GM12864 (cell line): ENCODE measurements at places on chromosomes 12 and 14.

- DNase-seq, result no peak
These were observed 20.7 kb downstream of the TSPAN9 start for GRCh38 chr12:3097836-3098235.

GRCh38 chr14:54893151-54893760 lies 9.4 kb downstream of the GCH1 start:
- no peak for DNase-seq

DNA sequence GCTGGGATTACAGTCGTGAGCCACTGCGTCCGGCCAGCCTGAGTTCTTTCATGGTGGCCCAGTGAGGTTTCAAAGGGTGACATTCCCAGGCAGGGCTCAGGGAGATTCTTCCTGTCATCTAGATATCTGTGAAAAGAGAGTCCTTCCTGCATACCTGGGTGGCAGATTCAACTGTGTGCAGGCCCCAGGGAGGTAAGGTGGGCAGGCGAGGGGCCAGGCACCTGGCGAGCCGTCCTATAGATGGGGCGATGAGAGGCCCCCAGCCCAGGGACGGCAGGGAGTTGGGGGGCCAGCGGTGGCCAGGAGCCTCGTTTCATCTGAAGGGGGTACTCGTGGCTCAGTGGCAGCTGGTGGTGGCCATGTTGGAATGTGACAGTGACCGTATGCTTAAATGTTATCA lies 7.1 kb upstream of the EP400 start:
- DNase-seq, result no peak

DNA sequence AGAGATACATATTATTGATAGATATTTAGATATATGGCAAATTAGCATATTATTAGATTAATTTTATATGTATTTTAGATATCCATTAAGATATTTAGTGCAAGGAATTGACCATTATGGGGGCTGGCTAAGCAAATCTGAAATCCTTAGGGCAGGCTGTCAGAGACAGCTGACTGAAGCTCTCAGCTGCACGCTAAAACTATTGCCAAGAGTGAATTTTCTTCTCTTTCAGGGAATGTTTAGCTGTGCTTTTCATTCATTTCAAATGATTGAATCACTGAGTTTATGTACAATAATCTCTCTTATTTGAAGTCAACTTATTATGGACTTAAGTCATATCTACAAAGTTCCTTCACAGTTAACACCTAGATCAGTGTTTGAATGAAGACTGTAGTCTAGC lies 566.5 kb downstream of the LRFN5 start:
- DNase-seq, result no peak

DNA sequence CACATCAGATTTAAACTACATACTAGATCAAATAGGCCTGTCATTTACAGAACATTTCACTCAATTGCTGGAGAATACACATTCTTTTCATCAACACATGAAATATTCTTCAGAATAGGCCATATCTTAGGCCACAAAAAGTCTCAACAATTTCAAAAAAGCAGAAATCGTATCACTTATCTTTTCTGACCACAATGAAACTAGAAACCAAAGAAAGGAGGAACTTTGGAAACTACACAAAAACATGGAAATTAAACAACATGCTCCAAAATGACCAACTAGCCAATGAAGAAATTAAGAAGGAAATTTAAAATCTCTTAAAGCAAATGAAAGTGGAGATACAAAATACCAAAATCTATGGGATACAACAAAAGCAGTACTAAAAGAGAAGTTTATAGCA lies 35.1 kb downstream of the PARP11 start:
- DNase-seq, result no peak

DNA sequence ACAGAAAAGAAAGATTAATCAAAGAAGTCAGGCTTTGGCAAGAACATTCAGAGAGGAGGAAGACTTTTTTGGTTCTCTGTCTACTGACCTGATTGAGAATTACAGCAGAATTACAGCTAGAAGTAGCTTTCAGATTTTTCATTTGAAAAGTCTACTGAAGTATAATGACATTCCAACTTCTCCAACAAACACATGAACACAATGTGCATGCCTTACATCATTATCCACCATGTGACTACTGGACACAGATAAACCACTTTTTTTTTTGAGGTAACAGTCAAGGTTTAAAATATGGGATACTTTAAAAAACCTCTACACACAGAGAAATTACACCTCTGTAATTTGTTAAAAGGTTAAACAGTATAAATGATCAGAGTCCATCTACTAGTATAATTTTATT lies 12.3 kb downstream of the BTBD7 start:
- no peak for DNase-seq

DNA sequence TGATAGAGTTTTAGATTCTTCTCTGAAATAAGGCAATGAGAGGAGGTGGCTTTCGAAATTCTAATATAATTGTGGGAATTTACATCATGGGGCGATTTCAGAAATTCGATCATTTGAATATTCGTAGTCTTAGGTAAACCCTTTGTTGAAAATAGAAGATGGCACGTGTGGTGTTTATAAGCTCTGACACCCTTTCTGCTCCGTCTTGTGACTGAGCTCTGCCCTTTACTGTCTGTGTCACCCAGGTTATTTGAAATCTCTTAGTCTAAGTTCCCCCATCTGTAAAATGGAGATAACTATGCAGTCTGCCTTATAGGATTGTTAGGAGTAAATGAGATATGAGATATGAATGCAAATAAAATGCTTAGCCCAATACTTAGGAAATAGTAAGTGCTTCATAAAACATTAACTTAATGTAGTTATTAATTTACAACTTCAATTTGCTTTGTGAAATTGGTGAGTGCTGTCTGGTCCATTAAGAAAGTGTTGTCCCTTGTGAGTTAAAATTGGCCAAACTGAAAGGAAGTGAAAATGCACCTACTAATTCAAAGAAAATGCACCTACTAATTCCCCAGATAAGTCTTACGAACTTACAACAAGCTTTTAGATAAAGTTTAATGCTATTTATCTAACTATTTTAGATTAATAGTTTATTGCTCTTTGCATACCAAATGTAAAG lies 1.5 kb downstream of the BMAL2 start:
- DNase-seq, result no peak

DNA sequence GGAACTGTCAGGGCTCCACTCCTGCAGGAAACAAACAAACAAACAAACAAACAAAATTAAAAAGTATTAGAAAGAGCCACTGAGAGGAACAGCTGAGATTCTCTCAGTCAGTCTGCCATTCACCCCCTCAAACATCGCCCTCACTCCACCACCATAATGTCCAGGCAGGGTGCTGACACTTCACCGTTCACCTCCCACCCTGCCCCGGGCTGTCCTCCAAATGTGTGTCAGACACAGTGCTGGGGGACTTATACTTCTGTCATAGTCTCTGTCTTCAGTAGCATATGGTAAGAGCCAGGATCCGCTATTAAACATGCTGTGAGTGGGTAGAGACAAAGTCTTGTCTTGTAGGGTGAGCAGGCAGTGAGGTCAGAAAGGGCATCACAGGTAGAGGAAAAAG lies 28.3 kb downstream of the KRT18 start:
- no peak for DNase-seq

GRCh38 chr12:47717443-47718193 lies 7.7 kb downstream of the ENDOU start:
- DNase-seq, result no peak

- no peak for DNase-seq
These were observed 25.7 kb downstream of the FBXO33 start for GRCh38 chr14:39406560-39406959.

- no peak for DNase-seq
These were observed 83.9 kb downstream of the PIK3C2G start for GRCh38 chr12:18345021-18345735.

DNA sequence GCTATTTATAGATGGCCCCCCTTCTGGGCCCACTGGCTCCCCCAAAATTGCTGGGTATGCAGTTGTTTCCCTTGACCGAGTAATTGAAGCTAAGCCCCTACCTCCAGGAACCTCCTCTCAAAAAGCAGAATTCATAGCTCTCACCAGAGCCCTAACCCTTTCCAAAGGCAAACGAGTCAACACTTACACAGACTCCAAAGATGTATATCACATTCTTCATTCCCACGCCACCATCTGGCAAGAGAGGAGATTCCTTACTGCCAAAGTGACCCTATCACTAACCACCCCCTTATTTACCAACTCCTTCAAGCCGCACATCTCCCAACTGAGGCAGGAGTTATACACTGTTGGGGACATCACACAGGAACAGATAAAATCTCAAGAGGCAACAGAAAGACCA lies 66.8 kb downstream of the MOK start:
- no peak for DNase-seq

DNA sequence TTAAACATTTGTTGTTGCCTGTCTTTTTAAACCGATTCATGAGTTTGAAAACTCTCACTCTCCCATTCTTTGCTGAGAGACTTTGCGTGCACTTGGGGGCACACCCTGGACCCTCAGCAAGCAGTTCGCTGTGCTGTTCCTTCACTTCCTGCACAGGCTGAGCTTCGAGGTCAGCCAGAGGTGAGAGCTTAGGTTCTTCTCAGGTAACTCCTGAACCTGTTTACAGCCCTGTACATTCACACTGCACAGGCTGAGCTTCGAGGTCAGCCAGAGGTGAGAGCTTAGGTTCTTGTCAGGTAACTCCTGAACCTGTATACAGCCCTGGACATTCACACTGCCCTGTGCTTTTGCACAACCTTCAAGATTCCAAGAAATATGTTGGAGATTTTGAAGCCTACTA lies 9.8 kb upstream of the CLECL1 start:
- no peak for DNase-seq

DNA sequence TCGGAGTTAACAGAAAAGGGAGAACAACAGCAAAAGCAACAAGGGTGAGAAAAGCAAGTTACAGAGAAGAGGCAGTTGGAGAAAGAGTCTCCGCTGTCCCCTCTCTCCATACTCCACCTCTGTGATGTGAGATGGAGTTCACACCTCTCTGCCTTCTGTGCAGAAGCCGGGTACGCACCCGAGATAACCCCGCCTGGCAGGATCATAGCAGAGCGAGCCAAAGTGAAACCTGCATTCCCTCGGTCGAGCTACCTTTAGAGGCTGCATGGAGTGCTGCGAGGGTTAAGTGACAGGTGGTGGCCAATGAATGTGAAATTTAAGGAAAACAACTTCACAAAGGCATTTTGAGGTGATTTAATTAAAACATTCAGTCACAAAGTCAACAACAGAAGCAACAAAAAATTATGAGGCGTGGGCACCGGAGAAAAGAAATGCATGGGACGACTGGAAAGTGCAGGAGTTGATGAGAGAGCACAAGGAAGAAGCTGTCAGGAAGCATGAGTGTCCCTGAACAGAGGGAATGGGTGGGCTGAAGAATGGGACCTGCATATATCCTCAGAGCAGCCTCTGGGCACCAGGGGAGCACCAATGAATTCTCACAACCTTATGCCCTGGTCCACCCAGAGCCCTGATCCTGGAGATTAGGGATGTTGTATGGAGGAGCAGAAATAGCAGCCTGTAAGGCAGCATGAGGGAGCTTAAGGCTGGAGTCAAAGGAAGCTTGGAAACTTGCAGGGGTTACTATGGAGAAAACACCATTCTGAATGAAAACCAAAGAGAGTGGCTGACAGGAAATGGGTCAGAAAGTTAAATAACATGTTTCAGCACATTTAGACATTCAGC lies 208.3 kb downstream of the EMP1 start:
- no peak for DNase-seq

GRCh38 chr12:64383675-64384074 lies 6.9 kb downstream of the C12orf56 start:
- DNase-seq, result no peak

DNA sequence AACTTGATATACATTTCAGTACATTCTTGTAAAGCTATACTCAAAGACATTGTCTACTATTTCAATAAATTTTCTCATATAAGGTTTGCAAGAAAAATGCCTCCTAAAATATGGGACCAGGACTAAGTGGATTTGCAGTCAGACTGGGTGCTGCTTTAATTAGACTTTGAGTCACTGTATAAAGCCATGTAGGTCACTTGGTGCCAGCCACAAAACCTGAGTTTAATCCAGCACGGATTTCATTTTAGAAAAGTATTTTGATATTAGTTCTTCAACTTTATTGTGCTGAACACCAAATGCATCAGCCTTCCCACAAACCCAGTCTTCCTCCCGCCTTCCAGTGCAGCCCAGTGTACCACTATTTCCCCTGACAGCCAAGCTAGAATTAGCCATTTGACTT lies 9.9 kb upstream of the NID2 start:
- no peak for DNase-seq

- no peak for DNase-seq
These were observed 8.4 kb downstream of the ZC2HC1C start for GRCh38 chr14:75077794-75078193.

GRCh38 chr14:32468955-32469354 lies 139.9 kb downstream of the AKAP6 start:
- DNase-seq, result no peak

DNA sequence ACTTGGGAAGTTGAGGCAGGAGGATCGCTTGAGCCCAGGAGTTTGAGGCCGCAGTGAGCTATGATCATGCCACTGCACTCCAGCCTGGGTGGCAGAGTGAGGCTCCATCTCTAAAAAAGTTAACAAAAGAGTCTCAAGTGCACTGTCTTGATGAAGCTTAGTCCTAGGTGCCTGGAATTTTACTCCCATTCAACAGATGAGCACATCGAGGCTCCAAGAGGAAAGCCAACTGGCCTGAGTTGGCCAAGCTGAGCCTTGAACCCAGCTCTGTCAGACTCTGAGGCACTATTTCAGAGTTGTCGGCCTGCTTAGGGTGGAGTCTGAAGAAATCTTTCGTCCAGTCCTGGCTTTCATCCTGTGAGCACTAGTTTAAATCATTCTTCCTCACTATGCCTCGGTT lies 98.1 kb upstream of the MAP1LC3B2 start:
- DNase-seq, result no peak

GRCh38 chr12:117026343-117026742 lies 72.9 kb downstream of the TESC start:
- no peak for DNase-seq

DNA sequence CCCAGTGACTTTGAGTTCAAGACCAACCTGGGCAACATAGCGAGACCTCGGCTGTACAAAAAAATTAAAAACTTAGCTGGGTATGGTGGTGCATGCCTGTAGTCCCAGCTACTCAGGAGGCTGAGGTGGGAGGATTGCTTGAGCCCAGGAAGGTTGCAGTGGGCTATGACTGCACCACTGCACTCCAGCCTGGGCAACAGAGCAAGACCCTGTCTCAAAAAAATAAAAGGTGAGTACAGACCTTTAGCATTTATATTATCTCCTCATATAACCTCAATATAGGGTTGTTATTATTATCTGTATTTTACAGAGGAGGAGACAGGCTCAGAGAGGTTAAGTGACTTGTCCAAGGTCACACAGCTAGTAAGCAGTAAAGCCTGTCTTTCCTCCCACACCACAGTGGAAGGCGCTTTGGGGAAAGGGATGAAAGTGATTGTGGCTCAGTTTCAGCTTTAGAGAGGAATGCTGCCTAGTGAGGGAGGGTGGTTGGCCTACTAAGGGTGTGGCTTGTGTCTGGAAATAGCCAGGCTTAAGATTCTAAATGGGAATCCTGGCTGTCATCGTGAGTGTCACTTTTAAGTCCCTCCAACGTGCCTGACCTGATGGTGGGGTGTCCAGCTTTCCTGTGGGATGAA lies 7.2 kb downstream of the TPCN1 start:
- no peak for DNase-seq

- no peak for DNase-seq
These were observed 4.4 kb upstream of the WSB2 start for GRCh38 chr12:118065380-118065779.
